ENCODE measurements at places on chromosomes 7 and 10.

DNA sequence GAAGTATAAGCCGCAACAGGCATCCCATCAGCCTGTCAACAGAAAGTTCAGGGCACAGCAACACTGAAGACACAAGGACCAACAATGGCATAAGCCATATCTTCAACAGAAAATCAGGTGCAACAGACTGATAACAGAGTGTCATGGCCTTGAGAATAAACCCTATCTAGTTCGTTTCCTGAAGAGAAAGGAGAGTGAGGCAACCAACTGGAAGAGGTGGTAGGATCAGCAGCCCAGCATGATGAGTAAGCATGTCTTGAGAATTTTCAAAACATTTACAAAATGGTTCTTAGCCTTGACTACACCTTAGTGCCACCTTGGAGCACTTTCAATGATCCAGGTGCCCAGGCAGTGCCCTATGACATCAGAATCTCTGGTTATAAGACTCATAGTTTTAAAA is 290.2 kb upstream of the SEMA3C start:
- no peak for DNase-seq

GRCh38 chr10:69269761-69270160 is 8.5 kb upstream of the HK1 start:
- no peak for DNase-seq

GRCh38 chr10:124621637-124622036 is 122.5 kb downstream of the FAM53B start:
- DNase-seq, result no peak

- no peak for DNase-seq
These were observed 33.2 kb upstream of the CALU start for GRCh38 chr7:128705891-128706333.

GRCh38 chr10:3857318-3857717 is 72.3 kb upstream of the KLF6 start:
- no peak for DNase-seq

DNA sequence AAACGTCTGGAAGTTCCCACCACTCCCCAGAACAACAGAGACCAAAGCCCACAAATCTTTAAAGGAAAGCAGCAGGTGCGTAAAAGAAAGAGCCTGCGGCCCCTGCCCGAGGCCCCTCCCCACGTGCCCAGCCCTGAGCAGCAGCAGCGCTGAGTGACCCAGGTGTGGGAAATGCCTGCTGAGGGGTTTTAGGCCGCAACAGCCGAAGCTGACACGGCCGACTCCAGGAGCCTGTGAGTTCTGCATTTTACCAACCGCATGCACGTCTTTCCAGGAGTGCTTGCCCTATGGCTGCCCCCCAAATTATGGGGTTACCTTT is 1.6 kb upstream of the KNDC1 start:
- DNase-seq, result no peak

DNA sequence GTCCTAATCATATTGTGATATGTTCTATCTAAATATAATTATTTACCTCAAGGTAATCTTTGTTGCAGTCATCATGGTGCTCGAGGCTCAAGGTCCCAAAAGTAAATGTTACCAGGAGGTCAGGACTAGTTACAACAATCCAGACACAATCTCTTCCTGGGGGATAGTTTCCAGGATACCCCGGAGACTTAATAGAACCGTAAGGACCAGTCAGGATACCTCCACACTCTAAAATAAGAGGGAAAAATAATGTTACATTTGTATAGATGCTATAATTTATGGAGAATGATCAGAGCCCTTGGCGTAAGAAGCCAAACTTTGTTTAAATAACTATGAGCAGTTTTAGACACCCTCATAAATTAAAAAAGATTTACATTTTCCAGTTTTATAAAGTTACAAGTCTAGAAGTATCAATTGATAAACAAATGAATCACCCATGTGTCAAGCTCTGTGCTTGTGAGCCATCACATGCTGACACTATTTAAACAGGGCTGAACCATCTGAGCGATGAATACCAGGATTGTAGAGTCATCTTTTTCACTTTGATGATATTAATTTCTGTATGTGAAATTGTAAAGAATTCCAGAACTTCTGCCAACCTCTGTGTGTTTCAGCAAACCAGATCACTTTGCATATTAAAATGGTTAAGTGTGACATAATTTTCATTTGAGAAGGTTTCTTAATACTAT is 41.3 kb downstream of the CUBN start:
- no peak for DNase-seq

DNA sequence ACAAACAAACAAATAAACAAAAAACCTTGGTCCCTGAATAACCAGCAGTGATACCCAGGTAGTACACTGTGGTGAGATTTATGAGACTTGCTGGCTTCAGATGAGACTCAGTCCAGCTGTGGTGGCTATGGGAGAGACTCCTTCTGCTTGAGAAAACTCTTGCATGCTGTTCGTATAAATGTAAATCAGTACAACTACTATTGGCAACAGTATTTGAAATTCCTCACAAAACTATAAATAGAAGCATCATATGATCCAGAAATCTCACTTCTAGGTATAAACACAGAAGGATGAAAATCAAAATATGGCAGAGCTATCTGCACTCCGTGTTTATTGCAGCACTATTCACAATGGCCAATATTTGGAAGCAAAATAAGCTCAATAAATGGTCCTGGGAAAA is 692.1 kb downstream of the PCDH15 start:
- DNase-seq, result no peak

DNA sequence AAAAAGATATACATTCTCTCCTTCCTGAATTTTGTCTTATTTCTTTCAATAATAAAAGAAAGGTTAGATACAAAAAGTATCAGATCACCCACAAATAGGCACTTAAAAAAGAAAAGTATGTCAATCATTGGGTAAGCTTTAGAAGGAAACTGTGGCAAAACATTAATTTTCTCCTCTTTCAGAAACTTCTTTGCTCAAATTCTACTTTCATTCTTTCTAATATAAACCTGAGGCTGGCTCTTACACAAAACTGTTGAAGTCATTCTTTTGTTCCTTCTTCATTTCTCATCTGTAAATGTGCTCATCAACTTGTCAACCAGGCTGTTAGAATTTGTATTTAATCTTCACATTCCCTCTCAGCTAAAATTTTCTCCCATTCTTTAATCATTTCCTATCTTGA is 124.6 kb downstream of the LRRN3 start:
- no peak for DNase-seq

DNA sequence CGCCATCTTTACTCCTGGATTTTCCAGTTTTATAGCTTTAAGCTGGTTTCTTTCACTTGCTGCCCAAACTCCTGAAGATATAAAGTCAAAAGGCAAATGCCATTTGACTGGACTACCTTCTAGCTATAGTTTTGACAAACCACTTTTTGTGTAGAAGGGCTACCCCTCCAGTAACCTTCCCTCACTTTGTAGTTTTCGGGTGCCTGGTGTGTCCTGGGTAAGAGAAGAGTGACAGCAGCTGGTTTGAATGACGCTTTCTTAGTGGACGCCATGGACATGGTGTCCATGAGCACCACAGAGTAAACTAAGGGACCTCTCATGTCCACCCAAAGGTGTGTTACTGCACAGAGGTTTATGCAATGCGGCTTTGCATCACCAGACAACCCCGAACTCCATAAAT is 21.2 kb upstream of the PITRM1 start:
- no peak for DNase-seq

DNA sequence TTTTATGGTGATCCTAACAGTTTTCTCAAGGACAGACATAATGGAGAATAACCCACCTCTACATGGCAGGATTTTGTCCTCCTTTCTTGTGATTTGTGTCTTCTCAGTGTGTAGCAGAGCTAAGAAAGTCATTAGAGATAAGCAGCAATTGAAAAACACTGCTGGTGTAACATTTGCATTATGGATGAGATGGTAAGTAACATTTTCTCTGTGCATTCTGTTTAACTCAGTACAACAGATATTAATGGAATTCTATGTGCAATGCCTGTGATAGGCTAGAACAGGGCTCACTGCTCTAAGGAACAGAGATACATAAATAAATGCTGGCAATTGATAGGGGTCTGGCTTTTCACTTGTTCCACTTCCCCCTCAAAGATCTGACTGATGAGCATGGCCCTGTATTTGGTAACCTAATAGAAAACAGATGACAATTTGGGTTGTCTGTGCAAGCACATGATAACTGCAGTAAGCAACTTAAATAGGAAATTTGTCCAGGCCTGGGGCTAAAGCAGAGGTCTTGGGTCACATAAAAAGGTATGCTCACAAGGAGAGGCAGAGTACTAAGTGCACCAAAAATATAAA is 560.3 kb upstream of the POM121L12 start:
- no peak for DNase-seq

All from right forelimb (tissue), 1 donor.